ENCODE measurements at places on chromosomes 1 and 21. TPM values are rescaled to one million over a fixed set of nuclear protein-coding genes. Genes with fewer than 3 reads are reported as not detected.

PRAMEF17 gene
- not detected for total RNA-seq

MANEAL gene
- 1.0 TPM for total RNA-seq

CTSK gene
- 0.68 TPM for total RNA-seq

VTCN1 gene
- total RNA-seq = 0.33 TPM

SAMD13 gene
- 1.5 TPM for total RNA-seq

LENEP gene
- not detected for total RNA-seq

TRAF3IP3 gene
- not detected for total RNA-seq

NPHS2 gene
- not detected for total RNA-seq

CFHR1 gene
- not detected for total RNA-seq

C1orf87 gene
- not detected for total RNA-seq

PAX7 gene
- not detected for total RNA-seq

LRRC71 gene
- total RNA-seq = 0.34 TPM

S100A7 gene
- total RNA-seq = not detected

KRTAP19-3 gene
- not detected for total RNA-seq

GOLT1A gene
- not detected for total RNA-seq

DNA sequence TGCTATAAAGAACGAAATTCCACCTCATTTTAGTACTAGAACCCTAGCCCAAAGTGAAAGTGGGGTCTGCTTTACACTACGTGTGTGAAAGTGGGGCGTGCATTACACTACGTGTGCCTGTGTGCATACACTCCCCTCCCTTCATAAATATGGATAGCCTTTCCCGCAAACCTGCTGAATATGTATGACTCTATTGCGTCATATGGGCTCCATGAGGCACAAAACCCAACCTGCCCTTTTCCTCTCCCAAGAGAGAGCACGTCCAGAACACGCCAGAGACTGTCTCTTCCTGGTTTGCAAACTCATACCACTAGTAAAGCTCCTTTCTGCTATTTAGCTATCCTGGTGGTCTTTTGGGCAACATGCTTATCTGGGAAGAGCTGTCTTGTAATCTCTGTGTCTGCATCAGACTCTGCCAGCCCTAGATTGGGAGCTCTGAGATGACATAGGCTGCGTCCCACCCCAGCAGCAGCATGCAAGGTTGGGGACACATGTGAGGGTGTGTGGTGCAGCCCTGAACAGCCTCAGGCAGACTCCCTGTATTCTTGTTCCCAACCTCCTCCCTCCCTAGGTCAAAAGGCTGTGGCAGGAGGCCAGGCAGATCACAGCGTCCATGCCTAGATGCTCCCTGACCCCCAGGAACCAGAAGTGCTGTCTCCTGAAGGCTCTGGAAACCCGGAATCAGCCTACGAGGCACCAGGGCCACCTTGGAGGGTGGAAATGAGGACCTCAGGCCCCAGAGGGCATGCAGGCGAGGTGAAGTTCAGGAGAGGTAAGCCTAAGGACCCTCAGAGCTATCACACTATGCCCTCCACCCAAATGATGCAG is 12.3 kb upstream of the PADI1 start:
- DNase-seq = no peak

- DNase-seq = no peak
Measured at GRCh38 chr1:15883326-15883725, 35.8 kb downstream of the SPEN start.

- peak; percentile 48 for DNase-seq
Measured at GRCh38 chr1:153567621-153568366, 2.1 kb upstream of the S100A2 start.

GRCh38 chr1:82931006-82931405 is 1067.9 kb downstream of the TTLL7 start:
- DNase-seq = peak; percentile 72

DNA sequence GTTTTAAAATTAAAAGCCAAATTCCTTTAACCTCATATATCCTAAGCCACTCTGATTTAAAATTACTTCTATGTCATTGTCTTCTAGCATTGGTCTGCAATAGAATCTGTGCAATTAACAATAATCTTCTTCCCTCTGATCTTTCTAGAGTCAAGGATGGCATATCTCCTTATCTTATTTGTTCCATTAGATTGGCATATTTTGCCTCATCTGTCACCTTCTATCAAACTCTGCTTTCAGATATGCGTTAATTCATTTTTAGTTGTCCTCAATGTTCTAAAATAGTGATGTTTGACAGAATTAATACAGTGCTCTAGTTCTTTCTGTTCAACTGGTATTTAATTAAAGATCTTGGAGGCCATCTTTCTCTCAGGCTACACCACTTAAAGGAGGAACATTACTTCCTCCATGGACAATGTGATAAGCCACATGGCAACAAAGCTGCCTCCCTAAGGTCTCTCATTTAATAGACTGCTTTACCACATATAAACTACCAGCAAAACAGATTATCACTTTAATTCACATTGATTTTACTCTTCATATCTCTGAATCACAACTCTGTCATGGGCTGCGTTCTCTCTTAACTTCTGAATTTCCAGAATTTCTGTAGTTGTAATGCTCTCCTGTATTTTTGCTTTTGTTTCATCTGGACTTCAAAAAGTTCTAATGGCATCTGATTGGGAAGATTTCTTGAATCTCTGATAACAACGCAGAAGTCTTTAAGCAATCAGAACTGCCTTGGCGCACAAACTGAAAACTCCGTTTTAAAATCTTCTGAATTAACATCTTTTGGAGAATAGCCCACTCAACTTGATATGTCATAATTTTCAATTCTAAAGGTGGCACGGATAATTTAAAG is 2.8 kb downstream of the NRIP1 start:
- DNase-seq = peak; percentile 12

- no peak for DNase-seq
Measured at GRCh38 chr1:70866542-70867264, 180.9 kb downstream of the PTGER3 start.

DNA sequence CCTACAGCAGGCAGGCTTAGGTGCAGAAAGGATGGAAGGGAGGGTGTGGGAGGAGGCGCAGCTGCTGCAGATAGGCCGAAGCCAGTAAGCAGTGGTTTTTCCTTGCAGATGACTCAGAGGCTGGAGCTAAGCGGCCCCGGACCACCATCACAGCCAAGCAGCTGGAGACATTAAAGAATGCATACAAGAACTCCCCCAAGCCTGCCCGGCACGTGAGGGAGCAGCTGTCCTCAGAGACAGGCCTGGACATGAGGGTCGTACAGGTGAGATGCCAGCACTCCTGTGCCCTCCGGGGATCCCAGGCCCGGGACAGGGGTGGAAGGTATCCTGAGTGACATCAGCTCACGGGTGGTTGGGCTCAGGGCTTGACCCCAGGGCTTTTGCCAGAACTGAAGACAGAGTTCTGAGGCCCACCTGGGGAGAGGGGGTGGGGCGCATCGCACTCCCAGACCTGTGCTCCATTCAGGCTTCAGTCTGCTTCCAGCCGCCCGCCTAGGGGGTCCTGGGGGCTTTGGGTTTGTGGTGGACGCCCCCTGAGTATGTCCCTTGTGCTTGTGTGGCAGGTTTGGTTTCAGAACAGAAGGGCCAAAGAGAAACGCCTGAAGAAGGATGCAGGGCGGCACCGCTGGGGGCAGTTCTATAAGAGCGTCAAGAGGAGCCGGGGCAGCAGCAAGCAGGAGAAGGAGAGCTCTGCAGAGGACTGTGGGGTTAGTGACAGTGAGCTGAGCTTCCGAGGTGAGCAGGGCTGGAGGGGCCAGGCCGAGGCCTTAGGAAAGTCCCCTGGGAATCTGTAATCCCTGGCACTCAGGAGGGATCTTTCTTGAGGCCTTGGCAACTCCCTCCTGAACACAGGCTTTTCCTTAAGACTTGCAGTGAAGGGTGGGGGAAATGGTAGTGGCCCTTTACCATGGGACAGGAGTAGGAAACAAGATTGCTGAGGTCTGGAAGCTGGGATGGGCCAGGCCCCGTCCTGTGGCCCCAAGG is 41.5 kb downstream of the LHX4 start:
- DNase-seq = no peak

- DNase-seq = no peak
Measured at GRCh38 chr1:245290836-245291235, 136.1 kb downstream of the KIF26B start.

DNA sequence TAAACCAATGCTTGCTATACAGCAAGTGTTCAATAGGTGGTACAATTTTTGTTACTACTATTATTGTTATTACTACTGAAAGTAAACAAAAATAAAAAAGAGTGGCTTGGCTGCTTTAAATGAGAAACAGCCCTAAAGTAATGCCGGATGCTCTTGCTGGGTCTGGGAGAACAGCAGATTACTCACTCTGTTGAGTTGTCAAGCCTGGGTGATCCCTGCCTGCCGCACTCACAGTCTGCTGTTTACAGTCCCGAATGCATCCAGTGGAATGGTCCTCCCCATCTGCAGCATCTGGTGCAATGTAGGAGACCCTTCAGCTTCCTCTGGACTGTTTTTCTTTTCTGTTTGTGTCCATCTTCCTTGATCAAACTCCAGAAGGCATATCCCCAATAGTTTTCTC is 102.7 kb upstream of the IVNS1ABP start:
- DNase-seq = no peak

DNA sequence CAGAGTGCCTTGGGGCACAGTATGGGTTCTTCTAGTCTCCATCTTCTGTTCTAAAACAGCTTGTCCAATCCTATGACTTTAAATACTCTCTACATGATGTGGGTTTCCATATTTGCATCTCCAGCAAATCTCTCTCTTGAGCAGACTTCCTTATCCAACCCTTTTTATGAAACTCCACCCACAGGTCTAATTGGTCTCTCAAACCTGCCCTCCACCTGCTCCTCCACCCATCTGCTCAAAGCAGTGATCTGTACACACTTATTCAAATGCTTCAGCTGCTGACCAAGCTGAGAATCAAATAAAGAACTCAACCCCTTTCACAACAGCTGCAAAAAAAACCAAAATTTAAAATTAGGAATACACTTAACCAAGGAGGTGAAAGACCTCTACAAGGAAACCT is 11.5 kb downstream of the MCOLN2 start:
- DNase-seq = no peak

GRCh38 chr21:25568246-25568645 is 39.0 kb downstream of the MRPL39 start:
- peak; percentile 90 for DNase-seq

DNA sequence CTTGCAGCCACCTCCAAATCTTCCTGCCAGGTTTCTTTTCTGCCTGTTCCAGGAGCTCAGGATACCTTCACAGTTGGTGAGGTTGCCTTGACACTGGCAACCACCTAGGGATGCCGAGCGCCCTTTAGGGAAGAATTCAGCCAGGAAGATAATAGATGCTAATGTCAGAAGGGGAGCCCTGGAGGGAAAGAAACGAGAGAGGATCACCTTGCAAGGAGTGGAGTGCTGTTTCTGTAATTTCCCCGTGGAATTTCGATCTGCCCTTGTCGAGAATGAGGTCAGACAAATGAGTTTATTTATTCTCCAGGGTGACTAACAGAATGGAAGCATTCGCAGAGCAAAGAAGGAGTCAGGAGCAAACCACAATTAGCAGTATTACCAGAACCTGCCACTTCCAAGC is 315.8 kb upstream of the KAZN start:
- DNase-seq = no peak

DNA sequence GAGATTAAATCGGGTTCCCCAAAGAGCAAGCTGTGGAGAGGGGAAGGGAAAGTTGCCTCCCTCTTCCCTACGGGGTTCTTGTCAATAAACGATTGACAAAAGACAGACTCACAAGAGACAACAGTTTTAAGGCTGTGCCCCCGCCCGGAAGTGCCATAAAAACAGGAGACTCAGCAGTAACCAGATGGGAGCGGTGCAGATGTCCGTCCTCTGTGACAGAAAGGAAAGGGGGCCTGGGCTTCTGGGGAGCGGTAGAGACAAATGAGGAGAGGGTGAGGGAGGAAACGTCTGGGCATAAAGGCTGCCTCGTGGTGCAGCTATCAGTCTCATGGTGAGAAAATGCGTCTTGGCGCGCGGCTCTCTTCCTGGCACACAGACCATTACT is 5.9 kb downstream of the TP73 start:
- DNase-seq = no peak

GRCh38 chr1:168121401-168122011 is 15.2 kb downstream of the GPR161 start:
- no peak for DNase-seq

GRCh38 chr1:71228742-71229365 is 148.0 kb upstream of the ZRANB2 start:
- no peak for DNase-seq

DNA sequence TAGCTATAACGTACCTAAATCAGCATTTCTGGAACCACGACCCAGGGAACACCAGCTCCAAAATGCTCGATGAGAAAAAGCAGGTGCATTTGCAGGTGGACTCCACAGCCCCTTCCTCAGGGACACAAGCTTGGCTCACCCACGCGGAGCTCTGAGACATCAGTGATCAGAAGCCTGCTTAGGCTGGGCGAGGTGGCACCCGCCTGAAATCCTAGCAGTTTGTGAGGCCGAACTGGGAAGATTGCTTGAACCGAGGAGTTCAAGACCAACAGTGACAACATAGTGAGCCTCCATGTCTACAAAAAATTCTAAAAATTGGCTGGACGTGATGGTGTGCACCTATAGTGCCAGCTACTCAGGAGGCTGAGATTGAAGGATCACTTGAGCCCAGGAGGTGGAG is 2.5 kb upstream of the TSPEAR start:
- DNase-seq = no peak

- no peak for DNase-seq
Measured at GRCh38 chr21:38178653-38179470, 77.9 kb upstream of the KCNJ15 start.

- no peak for DNase-seq
Measured at GRCh38 chr21:19776076-19776475, 1222.1 kb upstream of the NCAM2 start.

- DNase-seq = no peak
Measured at GRCh38 chr1:179089827-179090482, 8.1 kb downstream of the TOR3A start.

DNA sequence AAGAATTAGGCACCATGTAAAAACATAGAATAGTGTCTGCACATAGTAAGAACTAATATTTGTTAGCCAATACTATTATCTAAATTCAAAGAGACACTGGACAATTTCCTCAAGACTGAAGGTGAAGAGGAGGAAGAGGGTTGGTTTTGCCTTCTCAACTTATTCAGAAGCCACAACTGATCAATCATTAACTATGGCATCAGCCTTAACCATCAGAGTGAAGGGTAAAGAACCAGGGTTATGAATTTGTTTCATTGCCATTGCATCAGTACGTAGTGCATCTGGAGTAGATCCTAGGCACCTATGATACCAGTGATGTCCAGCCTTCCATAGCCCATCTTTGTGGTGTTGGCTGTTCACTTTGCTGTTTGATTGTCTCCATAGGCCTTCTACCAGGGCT is 421.7 kb upstream of the DEPDC1 start:
- DNase-seq = no peak

GRCh38 chr1:2642560-2643413 is 10.0 kb upstream of the MMEL1 start:
- peak; percentile 93 for DNase-seq

GRCh38 chr1:221644663-221645258 is 97.1 kb downstream of the DUSP10 start:
- no peak for DNase-seq

DNA sequence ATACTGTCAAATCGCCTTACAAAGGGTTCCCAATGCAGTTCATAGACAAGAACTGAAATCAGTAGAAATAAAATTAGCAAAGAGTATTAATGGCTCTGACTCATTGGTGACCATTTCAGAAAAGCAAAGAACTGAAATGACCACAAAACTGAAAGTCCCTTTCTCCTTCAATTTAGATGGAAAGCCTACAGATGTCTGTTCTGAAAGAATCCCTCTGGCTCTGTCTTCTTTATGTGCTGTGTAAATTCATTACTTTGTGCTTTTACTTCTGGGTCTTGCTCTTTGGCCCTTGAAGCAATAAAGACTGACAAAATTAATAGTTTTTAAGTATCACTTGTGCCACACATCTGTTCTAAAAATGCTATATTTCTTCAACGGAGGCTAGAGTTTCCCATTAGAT is 62.7 kb upstream of the GPR89A start:
- no peak for DNase-seq

GRCh38 chr1:156344409-156344808 is 6.1 kb downstream of the TSACC start:
- DNase-seq = no peak

Data from dermis blood vessel endothelial cell (primary cell).